ENCODE measurements at places on chromosomes 4 and X.

- DNase-seq, result no peak
Observed at GRCh38 chr4:83019794-83020494, 9.3 kb upstream of the LIN54 start.

DNA sequence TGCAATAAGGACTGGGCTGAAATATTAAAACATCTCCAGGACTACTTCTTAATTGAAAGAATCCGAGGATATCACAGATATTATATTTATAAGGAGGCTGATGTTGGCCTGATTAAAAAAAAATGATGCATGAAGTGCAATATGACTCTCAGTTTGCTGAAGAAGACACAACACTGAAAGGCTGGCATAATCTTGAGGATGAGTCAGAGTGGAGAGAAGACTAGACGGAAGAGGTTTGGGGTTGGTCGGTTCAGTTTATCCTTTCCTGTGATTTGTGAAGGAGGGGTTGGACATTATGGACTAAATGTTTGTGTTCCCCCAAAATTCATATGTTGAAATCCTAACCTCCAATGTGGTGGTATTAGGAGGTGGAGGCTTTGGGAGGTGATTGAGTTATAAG is 170.3 kb downstream of the CORIN start:
- DNase-seq, result no peak

DNA sequence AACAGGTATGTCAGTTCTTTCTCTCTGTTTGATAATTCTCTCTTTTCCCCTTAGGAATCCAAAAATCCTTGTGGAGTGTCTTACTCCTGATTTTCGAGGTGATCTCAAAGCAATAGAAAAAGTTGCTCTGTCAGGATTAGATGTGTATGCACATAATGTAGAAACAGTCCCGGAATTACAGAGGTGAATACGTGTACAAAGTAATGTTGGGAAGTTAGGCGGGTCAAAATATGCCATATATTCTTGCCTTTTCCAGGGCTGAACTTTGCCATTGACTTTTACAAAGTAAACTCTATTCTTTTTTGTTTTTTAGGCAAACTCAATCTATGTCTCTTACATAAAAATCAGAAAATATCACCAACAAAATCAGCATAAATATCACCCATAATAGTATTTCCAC is 8.6 kb downstream of the LIAS start:
- no peak for DNase-seq

DNA sequence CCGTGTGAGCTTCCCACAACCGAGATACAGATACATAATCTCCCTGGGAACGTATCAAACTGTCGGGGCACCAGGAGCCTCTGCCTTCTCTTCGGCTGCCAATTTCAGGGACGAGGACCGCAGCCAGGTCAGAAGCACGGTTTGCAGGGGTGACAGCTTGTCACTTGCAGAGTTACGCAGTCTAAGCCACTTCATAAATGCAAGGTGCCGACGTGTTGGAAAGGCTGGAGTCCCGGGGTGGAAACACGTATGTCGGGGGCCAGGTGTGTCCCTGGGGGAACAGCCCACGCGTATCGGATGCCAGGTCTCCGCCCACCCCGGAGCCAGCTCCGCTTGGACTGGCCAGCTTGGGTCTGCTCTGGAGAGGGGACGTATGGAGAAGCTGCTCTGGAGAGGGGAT is 76.3 kb upstream of the SHOX start:
- DNase-seq, result no peak

DNA sequence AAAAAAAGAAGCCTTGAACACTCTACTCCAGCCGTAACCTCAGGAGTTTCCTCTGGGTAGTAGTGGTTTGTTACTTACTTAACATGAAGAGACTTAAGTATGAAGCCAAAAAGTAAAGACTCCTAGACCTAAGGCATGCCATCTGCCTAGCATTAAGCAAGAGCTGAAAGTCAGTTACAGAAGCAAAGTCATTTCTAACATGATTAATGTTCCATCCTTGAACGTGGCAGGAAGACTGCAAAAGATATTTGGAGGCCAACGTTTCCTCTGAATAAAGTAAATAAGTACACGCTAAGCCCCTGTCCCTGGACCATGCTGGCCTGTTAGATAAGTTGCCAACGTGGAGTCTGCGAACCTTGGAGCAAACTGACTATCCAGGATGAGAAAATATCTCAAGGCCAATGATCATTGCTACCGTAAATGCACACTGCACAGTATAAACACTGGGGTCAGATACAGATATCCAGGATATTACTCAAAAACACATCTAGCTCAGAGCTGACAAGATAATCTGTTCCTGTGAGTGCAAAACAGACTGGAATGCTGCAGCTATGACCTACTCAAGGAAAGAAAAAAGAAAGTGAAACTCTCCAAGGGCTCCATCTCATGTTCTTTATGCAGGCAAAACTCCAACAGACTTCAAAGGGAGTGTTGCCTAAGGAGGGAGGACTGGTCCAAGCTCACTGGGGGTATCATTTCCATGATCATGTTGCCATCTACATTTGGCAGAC is 255.8 kb downstream of the COL25A1 start:
- no peak for DNase-seq

DNA sequence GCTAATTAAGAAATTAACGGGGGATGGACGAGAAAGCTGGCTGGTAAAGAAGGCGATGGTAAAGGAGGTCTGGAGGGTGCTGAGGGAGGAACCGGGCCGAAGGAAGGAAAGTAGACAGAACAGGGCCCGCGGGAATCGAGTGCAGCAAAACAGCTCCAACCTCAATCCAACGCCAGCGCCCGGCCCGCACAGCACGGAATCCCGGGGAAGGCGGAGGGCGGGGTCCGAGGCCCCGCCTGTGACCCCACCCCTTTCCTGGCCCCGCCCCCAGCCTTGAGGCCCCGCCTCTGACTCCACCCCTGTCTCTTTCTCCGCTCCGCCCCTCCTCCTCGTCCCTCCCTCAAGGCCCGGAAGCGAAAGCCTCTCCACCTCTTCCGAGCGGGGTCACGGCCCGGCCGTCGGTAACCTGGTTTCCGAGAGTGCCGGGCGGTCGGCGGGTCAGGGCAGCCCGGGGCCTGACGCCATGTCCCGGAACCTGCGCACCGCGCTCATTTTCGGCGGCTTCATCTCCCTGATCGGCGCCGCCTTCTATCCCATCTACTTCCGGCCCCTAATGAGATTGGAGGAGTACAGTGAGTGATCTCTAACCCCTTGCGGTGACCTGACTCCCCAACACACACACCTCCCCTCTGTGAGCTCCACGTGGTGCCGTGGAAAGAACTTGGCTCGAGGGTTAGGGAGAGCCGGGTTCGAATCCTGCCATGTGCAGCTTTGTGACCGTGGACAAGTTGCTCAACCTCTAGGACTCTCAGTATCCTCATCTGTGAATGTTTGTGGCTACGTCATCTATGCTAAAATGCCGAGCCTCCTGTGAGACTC is at the start of gene SMIM20:
Gene SMIM20, plus strand, starts transcription at position 370 of the 819 bp plus-strand sequence. Its CDS starts 94 bp downstream, at position 464.
- peak; percentile 82 for DNase-seq

DNA sequence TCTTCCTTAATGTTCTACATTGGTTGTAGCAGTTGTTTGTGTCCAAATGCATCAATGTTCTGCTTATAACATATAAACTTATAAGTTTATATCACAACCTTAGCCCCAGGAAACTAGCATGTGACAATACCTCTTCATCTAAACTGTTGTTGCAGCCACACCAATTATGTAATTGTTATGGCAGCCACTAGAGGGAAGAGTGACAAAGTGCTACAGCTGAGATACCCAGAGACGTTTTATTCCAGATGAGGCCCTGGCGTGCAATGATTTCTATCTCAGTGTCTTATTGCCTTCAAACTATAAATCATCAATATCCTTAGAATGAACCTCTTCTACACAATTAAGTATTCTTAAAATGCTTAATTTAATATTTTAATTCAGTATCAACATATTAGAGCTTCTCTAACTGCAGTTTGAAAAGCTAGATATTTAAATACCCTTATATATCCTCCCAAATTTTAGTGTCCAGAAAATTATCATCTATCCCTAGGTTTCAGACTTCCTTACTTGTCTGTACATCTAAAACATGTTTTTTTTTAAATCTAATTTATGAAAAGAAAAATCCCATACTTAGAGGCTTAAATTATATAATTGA is 171.6 kb downstream of the PCDH10 start:
- DNase-seq, result no peak

- no peak for DNase-seq
Observed at GRCh38 chrX:69173906-69174305, 8.7 kb upstream of the PJA1 start.

DNA sequence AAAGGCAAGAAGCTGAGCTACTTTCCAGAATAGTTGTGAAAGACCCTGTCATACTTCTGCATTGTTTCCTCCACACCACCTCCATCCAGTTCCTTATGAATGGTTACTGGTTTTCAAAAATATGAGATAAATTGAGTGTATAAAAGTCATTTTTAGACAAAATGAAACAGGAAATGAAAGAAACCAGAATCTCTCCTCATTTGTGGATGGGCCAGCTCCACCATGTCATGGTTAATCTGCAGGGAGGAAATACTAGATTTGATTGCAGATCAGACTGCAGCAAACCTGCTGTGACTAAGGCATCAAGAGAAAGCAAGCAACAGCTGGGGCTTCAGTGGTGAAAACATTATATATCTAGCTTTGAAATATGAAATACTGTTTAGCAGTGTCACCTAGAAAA is 23.8 kb downstream of the F9 start:
- DNase-seq, result no peak
